Right lobe of liver (tissue), 6 donors: ENCODE measurements at places on chromosomes 12 and 14. TPM values are rescaled to one million over a fixed set of nuclear protein-coding genes. Genes with fewer than 3 reads are reported as not detected.

DNA sequence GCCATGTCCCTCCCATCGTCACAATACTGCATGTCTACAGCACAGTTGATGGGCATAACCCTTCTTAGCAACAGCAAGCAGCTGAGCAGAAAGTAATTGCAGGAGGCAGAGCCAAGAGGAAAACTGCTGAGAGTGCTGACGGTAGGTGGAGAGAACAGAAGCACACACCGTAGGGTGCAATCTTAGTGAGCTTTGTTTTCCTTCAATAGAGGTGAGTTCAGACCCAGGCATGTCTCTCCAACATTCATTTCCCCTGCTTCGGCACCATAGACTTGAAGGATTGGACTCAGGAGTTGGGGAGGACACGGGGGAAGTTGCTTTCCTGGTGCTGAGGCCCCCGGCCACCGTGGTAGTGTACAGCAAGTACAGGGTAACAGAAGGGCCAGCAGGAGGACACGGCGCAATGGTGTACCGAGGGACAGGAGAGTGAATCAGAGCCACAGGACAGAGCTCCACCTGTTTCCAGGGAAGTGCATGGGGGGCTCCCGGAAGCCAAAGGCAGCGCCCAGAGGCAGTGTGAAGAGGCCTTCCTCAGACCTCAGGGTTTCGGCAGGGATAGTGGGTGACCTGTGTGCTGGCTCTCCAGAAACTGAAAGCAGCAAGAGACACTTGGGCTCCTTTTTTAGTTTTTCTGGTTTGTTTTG lies 36.3 kb upstream of the SINHCAF start:
- DNase-seq, result no peak

- DNase-seq, result no peak
Observed at GRCh38 chr14:53683229-53683628, 273.4 kb downstream of the BMP4 start.

GRCh38 chr14:69635981-69636639 lies 24.7 kb downstream of the SUSD6 start:
- no peak for DNase-seq

DNA sequence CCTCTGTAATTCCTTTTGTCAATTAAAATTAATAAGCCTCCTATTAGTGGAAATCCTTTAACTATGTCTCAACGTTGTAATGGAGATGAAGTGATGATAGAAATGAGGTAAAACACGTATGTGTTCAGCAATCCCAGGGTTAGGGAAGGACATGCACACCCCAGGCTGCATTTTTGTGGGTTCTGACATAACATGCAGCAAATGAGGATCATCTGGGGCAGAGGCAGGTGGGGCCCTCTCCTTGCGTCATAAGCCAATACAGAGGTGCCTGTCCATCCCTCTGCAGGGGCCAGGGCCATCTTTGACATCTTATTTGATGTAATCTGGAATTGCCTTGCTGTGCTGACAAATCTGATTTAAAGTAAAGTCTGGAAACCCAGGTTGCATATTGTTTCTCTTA lies 73.2 kb downstream of the MYRFL start:
- DNase-seq, result no peak

- no peak for DNase-seq
Observed at GRCh38 chr14:40733206-40733605, 873.5 kb upstream of the LRFN5 start.

DNA sequence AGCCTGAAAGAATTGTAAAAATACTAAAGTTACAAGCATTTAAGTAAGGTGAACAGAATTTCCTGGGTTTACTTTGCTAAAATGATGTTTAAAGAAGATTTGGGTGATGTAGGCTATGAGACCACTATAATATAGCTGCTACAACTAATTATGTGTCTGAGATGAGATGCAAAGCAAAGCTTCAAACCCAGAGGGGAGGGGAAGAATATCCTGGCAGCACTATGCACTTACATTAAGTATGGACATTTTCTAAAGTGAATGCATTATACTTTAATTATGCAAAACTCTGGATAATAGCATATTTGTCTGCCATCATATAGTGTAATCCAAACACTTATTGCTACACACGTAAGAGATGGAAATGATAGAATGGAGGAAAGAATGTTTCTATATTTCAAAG lies 1003.7 kb downstream of the GALC start:
- no peak for DNase-seq

DNA sequence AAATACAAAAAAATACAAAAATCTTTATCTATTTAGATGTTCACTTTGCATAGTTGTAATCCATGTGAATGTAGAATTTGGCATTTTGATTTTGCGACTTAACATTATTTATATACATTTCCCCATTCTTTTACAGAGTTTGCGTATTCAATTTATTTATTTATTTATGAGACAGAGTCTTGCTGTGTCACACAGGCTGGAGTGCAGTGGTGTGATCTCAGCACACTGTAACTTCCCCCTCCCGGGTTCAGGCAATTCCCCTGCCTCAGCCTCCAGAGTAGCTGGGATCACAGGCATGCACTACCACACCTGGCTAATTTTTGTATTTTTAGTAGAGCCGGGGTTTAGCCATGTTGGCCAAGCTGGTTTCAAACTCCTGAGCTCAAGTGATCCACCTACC lies 25.3 kb upstream of the STRN3 start:
- no peak for DNase-seq

- no peak for DNase-seq
Observed at GRCh38 chr12:128763395-128763794, 60.4 kb downstream of the SLC15A4 start.

The C12orf56 gene
- not detected for total RNA-seq

The WNT1 gene
- total RNA-seq, result not detected

The INSM2 gene
- total RNA-seq, result not detected

The CCER1 gene
- not detected for total RNA-seq
